Esophagus squamous epithelium (tissue), 5 donors: ENCODE measurements at places on chromosomes 13 and 19.

DNA sequence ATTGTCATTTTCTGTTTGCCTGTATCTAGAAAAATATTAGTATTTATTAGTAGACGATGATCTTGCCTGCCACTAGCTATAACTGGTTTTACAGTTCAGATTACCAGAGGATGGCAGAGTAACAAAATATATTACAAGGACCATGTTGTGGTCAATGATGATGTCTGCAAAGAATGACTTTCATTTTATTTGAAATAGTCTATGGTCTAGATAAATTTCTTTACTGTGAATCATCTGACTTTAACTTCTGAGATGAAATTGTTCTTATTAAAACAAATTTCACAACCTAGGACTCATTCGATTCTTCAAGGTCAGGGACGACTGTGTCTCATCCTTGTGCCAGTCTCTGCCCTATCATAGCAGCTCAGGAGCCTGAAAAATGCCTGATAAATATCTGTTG, 637.8 kb upstream of the KLF12 start:
- DNase-seq, result no peak

- no peak for DNase-seq
Measured at GRCh38 chr19:32480321-32480720, 74.8 kb downstream of the DPY19L3 start.

DNA sequence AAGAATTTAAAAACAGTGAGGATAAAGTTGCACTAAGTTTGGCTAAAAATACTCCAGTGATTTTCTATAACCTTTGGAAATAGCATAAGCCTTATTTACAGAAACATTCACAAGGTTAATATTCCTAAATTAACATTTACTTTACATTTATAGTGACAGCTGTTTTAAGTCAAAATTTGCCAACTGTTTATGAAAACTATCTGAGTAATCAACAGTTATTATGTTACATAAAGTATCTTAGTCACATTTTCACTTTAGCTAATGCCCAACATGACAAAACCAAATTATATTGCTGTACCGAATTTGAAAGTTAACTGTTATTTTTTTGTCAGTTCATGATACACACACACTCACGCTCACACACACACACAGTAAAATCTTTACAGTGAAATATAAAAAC, 1.2 kb downstream of the TNFRSF19 start:
- no peak for DNase-seq

GRCh38 chr19:6806488-6806887, 34.0 kb downstream of the VAV1 start:
- DNase-seq, result no peak

GRCh38 chr19:48480558-48481500, 11.7 kb downstream of the CYTH2 start:
- no peak for DNase-seq

GRCh38 chr19:9865732-9866501, 30.8 kb downstream of the PIN1 start:
- DNase-seq, result no peak

DNA sequence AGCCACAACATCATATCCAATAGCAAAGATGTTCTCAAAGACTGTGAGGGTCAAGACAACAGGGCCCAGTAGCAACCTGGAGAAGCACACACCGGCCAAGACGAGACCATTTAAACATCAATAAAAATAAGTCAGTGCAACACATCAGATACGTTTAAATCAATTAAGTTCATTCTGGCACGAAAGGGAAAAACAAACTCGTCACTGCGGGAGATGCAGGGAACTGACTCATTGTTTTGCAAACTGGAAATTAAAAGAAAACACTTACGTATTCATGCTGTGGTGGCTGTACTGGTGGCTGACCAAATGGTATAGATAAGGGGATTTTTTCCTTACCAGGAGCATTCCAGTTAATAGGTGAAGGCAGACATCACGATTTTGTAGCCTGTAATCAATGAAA, 26.3 kb upstream of the SLC15A1 start:
- no peak for DNase-seq

DNA sequence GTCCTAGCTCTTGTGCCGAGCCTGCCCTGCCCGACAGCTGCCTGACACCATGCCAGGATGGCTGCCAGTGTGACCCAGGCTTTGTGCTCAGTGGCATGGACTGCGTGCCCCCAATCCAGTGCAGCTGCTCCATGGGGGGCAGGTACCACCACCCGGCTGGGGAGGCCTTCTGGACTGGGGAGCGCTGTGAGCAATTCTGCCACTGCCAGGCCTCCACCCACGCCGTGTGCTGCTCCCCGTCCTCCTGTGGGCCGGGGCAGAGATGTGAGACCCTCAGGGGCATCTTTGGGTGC, 9.4 kb upstream of the FXYD3 start:
- DNase-seq, result no peak

GRCh38 chr13:110449219-110450015, 112.1 kb downstream of the RAB20 start:
- no peak for DNase-seq

DNA sequence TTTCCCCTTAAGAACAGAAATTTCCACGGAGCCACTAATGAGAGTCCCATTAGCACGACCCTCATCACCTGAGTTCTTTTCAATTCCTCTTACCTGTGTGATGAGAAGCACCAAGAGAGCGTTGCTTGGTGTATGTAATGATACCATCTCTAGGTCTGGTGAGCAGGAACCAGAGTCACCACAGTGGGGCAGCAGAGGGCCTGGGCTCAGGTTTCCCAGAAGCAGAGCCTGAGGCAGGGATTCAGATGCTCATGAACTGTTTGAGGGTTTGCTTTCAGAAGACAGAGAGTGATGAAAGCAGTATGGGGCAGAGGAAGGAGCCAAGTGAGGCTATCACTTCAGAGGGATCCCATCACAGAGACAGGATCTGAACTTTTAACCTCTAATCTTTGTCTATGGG, 3.1 kb upstream of the PTPRH start:
- DNase-seq, result no peak

DNA sequence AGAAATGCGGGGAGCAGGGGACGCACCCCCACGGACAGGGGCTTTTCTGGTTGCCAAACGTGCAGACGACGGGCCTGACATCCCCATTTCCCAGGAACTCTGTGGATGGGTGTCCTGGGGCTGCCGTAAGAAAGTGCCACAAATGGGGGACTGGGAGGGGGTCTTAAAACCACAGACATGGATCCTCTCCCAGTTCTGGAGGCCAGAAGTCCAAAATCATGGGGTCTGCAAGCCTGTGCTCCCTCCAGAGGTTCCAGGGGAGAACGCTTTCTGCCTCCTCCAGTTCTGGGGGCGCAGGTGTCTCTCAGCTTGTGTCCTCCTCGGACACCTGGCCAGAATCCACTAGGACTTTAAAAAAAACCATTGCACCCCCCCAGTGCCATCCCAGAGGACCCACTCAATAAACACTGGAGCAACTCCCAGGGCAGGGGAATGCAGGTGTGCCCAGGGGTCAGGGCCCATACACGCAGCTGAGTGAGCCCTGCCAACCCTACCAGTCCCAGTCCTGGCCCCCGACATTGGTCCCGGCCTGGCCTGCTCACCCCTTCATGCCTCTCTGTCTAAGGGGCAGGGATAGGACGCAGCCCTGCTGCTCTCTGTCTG, 103.9 kb downstream of the GADD45B start:
- DNase-seq, result no peak

- no peak for DNase-seq
Measured at GRCh38 chr19:53333066-53333462, 485 bp upstream of the ZNF845 start.

DNA sequence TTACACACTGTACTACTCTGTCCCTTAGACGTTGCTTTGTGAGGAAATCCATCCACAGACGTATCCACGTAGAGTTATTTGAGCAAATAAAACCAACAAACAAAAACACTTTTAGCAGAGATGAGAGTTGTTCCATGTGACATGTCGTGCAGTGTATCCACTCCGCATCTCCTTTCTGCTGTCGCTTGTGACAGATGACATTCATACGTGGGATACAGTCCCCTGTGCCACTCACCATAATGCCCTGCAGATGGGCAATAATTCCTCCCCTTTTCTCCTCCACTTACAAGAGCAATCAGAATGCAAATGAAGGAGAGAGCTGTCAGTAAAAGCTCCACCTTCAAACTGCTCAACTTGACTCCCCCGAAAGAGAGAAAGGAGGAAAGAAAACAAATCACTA, 26.0 kb downstream of the IRS2 start:
- DNase-seq, result no peak

DNA sequence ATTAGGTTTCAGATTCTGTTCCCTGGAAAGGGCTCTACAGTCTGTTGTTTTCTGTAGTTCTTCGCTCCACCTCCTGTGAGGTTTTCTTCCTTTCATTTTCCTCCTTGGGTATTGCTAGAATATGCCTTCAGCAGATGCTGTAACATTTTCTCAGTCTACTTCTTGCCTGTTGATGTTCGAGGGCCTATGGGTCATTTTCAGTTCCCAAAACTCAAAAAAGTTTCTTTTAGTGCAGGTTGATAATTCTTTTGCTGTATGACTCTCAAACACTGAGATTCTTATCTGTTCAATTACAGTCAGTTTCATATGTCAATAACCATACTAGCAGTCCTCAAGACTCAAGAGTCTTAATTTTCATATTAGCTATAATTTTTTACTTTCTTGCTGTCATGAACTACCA, 268.3 kb downstream of the RFC3 start:
- no peak for DNase-seq

DNA sequence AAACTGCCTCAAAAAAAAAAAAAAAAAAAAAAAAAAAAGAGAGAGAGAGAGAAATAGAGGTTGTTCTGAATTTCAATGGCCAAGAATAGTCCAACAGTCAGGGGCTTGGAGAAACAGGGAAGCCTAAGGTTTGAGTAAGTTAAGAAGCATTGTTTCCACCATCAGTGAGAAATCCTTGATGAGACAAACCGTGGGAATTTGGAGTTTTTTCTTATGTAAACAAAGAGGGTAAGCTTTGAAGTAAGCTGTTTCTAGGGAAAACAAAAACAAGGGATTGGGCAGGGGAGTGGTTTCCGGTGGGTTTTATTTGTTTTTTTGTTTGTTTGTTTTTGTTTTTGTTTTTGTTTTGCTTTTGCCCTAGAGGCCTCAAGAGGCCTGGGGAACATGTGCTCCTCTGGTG, 11.2 kb upstream of the ERVV-1 start:
- no peak for DNase-seq

GRCh38 chr19:16200038-16201010, 2.6 kb downstream of the AP1M1 start:
- no peak for DNase-seq

DNA sequence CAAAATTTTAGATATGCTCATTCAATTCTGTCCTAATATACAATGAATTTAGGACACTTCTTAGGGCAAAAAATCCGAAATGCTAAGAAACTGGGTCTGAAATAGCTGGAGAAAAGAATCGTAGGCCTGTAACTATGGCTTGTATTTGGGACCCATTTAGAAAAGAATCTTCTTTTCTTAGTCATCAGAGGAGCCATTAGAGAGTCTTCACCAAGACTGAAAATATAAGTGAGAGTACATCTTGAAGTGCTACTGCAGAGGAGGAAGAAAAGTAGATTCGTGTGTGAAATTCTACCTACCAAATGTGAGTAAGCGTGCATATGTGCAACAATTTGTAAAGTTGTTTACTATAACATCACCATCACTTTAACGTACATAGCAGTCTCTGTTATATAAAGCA, 8.8 kb upstream of the DACH1 start:
- no peak for DNase-seq

DNA sequence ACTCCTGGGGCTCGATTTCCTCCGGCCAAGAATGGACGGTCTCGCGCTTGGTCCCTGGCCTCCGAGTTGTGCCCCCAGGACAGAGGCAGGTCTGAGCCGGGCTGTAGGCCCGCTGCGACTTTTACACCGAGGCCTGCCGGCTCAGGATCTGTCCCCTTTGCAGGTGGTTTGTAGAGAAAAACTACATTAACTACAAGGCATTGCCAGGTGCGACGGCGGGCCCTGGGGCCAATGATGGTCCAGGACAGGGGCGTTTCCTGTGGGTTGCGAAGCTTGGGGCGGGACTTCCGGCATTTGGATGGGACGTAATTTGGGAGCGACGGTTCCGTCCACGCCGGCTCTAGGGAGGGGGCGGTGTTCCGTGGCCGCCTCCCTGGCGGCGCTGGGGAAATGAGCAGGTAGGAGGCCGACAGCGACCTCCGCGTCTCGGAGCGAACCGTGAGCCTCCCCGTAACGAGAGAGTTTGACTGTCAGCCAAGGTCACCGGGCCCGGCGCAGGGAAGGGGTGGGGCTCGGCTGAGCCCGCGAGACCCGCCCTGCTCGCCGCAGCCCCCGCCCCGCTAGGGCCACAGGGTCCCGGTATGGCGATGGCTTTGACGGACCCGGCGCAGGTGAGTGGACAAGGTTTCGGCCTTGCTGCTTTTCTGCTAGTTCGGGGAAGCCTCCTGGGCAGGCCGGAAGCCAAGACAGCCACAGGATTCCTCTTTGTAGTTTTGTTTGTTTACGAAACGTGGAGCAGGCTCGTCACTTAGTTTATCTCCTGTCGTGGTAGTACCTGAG, at the start of gene ZNF805:
Gene ZNF805, plus strand, starts transcription at position 322 of the 780 bp plus-strand sequence. Its CDS starts 260 bp downstream, at position 582.
- peak; percentile 71 for DNase-seq

GRCh38 chr19:42246922-42247639, 4.7 kb upstream of the GSK3A start:
- no peak for DNase-seq

DNA sequence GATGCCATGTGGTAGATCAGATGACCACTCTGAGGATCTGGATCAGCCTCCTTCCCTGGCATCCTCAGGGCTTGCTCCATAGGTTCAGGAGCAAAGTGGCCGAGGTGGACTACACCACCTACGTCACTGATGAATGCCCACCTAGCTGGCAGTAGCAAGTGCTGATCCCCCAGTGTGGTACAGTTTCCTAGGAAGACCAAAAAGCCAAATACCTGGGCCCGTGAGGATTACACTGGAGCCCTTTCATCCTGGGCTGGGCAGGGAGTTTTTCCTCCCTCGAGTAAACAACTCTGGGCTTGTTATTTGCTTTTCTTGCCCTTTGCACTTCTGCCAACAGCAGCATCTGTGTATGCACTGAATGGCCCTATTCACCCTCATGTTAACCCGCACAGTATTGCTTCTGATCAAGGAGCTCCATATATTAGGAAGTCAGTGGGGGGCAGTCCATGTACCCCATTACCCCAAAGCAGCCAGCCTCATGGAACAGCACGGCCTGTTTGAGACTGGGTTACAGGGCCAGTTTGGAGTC, 3.3 kb upstream of the MYADM start:
- no peak for DNase-seq
